ENCODE measurements at places on chromosomes 4 and X. TPM values are rescaled to one million over a fixed set of nuclear protein-coding genes. Genes with fewer than 3 reads are reported as not detected.

Gene STATH
- not detected for total RNA-seq

Gene KCNE5
- total RNA-seq: 0.30 TPM

Gene MAGEA2
- total RNA-seq: not detected

Gene GYPB
- total RNA-seq: 0.70 TPM

Gene FAM47A
- total RNA-seq: not detected

Gene ABRAXAS1
- 11.5 TPM for total RNA-seq

Gene ARSD
- total RNA-seq: 1.3 TPM

Gene RCHY1
- 34.1 TPM for total RNA-seq

Gene JCHAIN
- not detected for total RNA-seq

Gene LRRC66
- 0.21 TPM for total RNA-seq

Gene POU3F4
- total RNA-seq: not detected

Gene PARM1
- total RNA-seq: 0.09 TPM

Gene SSX7
- total RNA-seq: not detected

Gene GUCY1A1
- 0.87 TPM for total RNA-seq

Gene XIAP
- total RNA-seq: 36.6 TPM

Gene FGB
- total RNA-seq: not detected

All from activated CD8-positive, alpha-beta memory T cell treated with anti-CD3 and anti-CD28 coated beads, Interleukin-2, amount 10 ng/mL, durations not matched to agents 7 days and 5 days (primary cell).